ENCODE measurements at places on chromosomes 2 and 18.

DNA sequence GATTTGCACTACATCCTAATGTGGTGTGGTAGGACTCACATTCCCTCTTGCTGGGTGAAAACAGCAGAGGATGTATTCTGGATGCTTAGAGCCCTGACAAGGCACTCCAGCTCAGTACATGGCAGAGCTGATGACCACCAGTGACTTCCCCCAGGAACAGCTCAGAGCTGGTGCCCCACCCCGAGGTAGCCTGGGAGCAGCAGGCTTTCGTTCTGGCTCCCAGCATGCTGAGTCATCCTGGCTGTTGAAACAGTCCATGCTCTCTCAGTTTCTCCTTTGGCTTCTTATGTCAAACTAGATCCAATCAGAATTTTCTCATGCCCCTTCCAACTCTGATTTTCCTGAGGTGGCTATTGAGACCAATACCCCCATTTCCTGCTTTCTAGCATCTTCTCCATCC lies 438.2 kb downstream of the NBAS start:
- DNase-seq = no peak

- no peak for DNase-seq
Measured at GRCh38 chr2:76851000-76851399, 671.2 kb downstream of the LRRTM4 start.

GRCh38 chr2:75596784-75597183 lies 36.0 kb upstream of the EVA1A start:
- no peak for DNase-seq

DNA sequence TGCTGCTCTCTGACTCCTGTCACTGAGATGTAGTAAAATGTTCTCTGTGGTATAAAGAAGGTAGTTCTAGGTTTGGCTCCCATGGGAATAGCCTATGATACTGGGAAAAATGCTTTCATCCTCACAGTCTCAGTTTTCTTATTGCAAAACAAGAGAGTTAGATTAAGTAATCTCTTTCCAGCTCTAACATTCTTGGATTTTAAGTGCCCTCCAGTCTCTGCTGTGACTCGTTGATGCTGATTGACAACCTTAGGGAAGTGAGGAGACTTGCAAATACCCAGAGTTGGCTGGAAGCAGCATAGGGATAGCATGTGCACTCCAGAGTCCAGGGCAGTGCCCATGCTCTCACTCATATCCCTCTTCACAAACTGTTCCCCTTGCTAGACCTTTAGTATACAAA lies 534.9 kb downstream of the SLC4A3 start:
- no peak for DNase-seq

- no peak for DNase-seq
Measured at GRCh38 chr18:45671321-45671720, 52.7 kb upstream of the SLC14A1 start.

GRCh38 chr18:56120782-56121181 lies 517.6 kb downstream of the TXNL1 start:
- no peak for DNase-seq

DNA sequence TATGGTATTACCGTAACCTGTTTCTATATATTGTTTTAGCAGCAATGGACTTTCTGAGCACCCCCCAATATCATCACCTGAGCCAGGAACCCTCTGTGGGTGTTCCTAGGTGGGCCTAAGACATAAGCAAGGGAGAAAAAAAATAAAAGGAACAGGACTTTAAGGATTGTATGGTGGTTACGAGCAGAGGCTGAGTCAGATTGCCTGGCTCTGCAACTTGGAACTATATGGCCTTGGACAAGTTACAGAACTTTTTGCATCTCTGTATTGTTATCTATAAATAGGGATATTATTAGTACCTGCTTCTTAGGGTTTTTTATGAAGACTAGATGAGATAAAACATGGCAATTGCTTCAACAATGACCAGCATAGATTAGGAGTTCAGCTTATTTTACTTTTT lies 34.9 kb downstream of the MFSD6 start:
- no peak for DNase-seq

DNA sequence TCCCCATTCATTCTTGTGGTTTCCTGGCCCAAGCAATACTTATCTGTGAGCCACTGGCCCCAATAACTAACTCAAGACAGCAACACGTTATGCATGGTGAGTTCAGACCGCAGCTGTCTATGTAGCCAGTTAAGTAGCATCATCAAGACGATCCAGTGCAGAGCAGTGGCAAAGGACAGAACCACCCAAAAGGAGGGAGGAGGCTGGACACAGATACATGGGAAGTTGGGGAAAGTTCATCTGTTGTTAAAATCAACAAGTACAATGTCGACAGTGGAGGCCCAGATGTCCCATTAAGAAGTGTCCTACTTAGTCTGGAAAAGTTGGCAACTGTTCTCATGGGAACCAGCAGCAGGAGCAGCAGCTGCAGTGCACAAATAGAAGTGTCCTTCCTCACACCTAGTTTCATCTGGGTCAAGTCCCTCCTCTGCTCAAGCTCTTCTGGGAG lies 106.9 kb upstream of the THOC1 start:
- no peak for DNase-seq

DNA sequence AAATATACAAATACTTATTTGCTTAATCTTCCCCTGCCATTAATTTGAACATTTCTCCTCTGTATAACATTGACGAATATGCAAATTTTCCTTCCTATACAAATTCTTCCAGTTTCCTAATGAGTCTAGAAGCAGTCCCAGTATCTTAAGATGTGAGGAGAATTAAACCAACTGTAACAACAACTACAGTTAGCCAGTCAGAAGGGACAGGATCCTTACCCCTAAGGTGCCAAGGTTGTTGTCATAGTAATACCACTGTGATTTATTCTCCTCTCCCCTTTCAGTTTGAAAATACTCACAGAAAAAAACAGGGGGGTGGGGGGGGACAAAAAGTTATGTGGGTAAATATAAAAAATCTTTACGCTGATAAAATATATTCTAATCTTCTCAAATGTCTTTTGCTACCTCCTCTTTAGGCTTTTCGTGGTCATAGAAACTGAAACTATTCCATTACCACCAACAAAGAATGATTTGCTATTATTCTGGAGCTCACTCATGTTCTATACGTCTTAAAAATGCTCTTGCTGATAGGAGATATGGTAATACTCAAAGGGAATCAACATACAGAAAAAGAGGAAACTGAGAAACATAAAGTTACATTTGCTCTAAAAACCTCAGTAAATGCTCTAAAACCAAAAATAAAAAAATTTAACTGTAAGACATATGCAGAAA lies 107.6 kb downstream of the MEMO1 start:
- DNase-seq = no peak
